ENCODE measurements at places on chromosomes 3 and 15. TPM values are rescaled to one million over a fixed set of nuclear protein-coding genes. Genes with fewer than 3 reads are reported as not detected.

Gene CEP70
- total RNA-seq, result 6.5 TPM

Gene ANKRD63
- not detected for total RNA-seq

Gene GOLGA8S
- 0.61 TPM for total RNA-seq

Gene NRROS
- 34.7 TPM for total RNA-seq

Gene FEZF2
- total RNA-seq, result not detected

Gene HYAL1
- 0.29 TPM for total RNA-seq

Gene FMN1
- total RNA-seq, result 0.05 TPM

Gene TMEM207
- total RNA-seq, result not detected
